ENCODE measurements at places on chromosomes 11 and 22.

DNA sequence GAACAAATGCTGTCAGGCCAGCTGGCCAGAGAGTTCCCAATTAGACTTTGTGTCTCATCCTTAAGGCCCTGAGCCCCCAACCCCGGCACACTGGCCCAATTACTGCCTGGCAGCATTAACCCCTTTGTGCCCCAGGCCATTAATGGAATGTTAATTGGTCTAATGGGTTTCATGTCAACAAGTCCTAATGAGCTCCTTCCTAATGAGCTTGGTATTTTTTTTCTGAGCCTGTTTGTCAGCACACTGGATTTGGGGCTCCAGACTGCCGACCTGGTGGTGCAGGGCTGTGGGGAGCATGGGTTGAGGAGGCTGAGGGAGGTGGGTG lies 148.8 kb downstream of the FEZ1 start:
- no peak for DNase-seq

GRCh38 chr22:24325105-24325757 lies 54.6 kb downstream of the SPECC1L start:
- DNase-seq: no peak

GRCh38 chr11:69001243-69002081 lies 11.6 kb downstream of the MRGPRF start:
- DNase-seq: no peak

- no peak for DNase-seq
Measured at GRCh38 chr11:112809429-112809828, 151.8 kb upstream of the NCAM1 start.

GRCh38 chr11:72243173-72244059 lies 560 bp downstream of the PHOX2A start:
- no peak for DNase-seq

GRCh38 chr11:9493492-9493891 lies 32.7 kb downstream of the ZNF143 start:
- no peak for DNase-seq

GRCh38 chr11:72581067-72581466 lies 93.2 kb downstream of the PDE2A start:
- DNase-seq: no peak

DNA sequence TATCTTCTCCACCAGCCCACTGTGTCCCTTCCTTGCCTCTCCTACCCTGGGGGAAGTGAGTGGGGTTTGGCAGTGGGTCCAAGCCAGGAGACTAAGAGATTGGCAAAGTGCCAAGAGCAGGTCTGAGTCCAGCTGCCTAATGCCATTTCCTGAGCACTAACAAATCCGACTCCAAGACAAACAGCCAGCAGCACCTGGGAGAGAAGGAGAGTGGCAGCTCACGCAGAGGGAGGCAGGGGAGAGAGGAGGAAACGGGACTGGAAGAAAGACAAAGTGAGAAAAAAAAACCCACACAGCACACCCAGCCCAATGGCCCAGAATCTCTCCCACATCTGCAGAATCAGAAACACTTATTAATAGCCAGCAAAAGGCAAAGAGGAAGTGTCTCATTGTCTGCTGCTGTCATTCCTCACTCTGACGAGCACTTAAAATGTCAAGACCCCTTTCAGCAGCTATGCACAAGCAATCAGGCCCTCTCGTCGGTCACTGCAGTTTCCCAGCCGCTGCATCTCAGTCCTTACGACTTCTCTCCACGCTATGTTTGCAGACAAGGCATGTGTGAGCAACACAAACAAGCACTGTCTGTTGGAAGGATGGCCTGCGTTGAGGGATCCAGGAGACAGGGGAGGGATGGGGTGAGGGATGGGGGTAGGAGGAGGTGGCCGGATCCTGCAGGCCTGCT lies 558.4 kb upstream of the CADM1 start:
- DNase-seq: no peak

DNA sequence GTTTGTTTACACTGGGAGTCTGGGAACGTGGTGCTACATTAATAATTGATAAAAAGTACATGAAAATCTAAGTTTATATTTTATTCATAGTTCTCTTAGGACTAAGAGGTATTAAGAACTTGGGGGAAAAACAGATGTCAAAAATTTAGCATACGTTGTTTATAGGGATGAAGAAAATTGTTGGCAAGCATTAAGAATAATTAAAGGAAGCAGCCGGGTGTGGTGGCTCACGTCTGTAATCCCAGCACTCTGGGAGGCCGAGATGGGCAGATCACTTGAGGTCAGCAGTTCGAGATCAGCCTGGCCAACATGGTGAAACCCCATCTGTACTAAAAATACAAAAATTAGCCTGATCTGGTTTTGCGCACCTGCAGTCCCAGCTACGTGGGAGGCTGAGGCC lies 60.7 kb upstream of the ADORA2A start:
- no peak for DNase-seq

DNA sequence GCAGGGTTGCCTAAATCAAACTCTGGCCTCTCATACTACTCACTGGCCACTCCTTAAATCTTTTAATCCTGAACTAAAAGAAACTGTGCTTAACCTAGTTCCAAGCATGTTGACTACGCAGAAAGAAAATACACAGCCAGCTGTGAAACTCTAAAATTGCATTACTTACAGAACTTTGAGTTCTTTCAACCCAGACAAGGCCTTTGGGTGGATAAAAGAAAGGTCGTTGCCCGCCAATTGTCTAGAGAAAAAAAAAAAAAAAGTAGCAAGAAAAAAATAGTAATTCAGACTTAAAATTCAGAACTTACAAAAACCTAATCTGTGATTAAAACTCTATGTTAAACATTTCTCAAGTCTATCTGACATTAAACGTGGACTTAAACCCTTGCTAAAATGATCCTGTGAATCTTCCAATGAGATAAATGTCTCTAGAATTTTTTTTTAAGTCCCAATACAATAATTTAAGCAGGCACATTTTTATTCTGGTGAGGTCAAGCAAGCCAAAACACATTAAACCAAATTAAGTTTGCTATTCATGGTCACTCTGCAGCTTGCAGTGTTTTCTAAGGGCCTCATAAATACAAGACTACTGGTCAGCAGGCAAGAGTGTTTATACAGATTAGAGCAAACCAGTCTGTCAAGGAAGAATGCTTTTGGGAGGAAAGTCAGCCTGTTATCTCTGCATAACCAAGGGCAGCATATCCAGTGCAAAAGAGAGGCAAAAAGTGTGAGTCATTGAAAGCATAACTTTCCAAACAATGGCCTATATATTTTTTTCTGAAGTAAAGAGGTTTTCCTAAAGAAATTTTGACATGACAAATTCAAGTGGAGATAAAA lies 29.5 kb upstream of the CCDC34 start:
- DNase-seq: no peak

GRCh38 chr11:33214187-33214586 lies 43.0 kb upstream of the HIPK3 start:
- no peak for DNase-seq

DNA sequence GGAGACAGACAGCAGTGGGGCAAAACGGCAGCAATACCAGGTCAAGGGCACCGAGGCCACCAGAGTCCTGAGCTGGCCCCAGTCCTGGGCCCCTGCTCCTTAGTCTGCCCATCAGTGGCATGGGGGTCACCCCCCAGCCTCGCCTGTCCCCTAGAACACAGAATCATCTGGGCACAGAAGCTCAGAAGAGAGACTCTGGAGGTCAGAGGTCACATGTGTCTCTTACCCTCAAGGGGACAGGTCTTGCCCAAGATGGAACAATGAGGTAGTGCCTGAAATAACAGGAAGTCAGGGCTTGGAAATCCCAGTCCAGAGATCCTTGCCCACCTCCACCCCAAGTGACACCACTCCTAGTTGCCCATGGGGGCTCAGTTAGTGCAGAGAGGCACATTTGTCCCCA lies 20.6 kb downstream of the PDE2A start:
- no peak for DNase-seq

- DNase-seq: no peak
Measured at GRCh38 chr11:10350334-10350733, 45.5 kb downstream of the ADM start.

DNA sequence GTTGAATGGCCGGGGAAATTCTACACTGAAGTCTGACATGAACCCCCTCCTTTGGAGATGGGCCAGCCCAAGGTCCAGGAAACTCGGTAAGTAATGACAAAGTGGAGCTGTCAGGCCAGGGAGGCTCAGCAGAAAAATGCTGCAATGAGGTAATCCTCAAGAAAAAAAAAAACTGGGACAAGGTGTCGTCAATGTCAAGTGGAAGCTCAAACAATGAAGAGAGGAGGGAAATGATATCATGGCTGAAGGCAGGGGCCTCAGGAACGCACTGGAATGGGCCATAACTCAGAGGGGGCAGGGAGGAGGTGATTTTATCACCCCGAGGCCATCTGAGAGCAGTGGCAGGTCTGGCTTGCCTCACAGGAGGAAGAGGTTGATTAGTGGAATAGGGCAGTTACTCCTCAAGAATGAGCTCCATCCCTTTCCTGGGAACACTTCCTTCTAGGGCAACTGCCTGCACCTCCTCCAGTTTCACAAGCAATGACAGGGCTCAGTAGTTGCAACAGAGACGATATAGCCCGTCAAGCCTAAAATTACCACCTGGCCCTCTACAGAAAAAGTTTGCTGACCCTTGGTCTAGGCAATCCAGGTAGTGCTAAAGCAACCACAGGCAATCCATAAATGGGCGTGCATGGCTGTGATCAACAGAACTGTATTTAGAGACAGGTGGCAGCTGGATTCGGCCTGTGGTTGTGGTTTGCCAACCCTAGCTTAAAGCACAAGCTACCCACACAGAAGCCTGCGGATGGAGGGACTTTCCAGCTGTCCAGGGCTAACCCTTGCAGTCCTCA lies 65.2 kb downstream of the FBXO7 start:
- DNase-seq: no peak

DNA sequence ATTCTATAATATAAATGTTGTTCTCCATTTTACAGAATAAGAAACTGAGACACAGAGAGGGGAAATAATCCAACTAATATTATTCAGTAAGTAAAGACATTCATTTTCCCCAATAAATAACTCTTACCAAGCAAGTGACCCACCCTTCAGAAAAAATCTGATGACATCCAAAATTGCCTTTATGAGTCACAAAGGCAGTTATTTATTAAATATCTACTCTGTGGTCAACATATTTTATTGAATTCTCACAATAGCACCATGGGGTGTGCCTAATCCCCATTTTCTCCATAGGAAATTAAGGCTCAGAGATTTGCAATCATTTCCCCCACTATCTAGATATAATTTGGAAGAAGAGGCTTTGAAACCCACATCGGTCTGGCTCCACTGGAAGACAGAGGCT lies 161.5 kb upstream of the ISX start:
- no peak for DNase-seq

DNA sequence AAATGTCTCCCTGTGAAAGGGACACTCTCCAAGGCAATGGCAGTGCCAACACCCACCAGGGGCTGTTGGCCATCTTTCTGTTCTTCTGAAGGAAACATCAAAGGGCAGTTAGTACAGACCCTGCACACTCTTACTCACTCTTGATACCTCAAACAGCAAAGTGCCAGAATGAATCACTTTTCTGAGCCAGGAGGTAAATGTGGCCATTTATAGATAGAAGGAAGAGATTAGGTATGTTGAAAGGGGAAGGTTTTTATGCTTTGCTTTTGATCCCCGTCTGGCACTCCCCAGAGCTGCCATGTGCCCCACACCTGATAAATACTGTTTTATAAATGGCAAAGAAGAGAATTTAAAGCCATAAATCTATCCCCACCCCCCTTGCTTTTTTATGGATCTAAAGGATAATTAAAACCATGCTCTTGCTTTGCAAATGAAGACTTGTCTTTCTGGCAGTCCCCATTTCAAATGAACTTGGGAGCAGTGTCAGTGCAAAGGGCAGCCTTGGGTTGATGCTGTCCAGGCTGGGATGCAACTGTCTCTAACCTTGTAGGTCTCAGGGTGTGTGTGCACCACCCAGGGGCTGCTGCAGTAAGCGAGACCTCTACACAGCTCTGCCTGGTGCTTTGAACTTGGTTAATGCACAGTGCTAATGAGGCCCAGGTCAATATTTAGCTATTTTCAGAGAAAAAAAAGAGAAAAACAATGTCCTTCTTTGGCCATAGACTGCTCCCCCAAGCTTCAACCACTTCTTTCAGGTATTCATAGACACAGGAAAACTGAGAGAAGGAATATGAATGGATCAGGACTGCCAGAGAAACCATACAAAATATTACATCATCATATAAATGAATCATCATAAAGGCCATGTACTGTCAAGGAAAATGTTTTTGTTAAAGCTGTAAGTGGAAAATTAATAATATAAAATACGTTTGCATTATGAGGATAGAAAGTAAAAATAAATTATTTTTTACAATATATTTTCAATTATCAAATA lies 207.5 kb downstream of the ETS1 start:
- no peak for DNase-seq

- DNase-seq: no peak
Measured at GRCh38 chr11:75795276-75796090, 19.5 kb upstream of the UVRAG start.

DNA sequence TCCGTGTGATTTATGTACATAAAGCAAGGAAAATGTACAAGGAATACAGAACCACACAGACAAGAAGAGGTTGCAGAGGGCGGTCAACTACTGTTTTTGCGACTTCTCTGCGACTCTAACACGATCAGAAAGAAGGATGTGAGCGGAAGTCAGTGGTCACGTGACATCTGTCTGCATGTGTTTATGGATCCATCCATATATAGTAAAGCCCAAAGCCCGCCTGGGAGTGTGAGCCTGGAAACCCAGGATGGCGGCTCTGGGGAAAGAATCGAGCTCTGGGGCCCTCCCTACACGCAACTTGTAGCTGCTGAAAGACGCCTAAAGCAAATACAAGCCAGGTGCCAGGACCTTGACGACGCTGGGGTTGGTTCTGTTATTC lies 8.8 kb downstream of the OSBPL5 start:
- DNase-seq: no peak

DNA sequence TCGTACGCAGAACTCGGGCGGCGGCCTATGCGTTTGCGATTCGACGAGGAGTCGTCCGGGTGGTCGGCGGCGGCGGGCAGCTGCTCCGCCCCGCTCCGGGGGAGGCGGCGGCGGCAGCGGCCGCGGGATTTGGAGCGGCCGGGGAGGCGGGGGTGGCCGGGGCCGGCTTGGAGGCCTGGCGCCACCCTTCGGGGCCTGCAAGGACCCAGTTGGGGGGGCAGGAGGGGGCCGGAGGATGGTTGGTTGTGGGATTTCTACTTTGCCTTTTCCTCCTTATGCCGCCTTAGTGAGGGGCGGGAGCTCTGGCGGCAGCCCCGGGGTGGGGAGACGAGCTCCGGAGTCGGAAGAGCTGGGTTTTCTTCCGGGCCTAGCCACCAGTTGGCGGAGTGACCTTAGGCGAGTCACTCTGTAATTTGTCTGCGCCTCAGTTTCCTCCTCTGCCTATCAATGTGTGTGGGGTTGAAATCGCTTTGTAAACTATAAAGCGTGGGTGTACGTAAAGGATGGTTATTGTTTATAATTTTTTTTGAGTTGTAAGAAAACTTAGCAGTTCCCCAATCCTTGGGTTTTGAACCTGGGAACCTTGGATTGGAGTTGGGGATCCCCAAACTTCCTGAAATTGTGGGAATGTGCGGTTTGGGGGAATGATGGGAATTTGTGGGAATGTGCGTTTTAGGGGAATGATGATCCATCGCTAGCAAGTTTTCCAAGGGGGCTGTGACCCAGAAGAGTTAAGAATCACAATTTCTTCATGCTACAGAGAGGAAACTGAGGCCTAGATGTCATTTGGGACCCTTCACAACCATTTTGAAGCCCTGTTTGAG lies 679 bp downstream of the TUG1 start:
- no peak for DNase-seq

GRCh38 chr11:22900764-22901486 lies 40.7 kb upstream of the CCDC179 start:
- DNase-seq: no peak
